Non-pigmented ciliary epithelial cell (primary cell): ENCODE measurements at places on chromosomes 11 and 22.

DNA sequence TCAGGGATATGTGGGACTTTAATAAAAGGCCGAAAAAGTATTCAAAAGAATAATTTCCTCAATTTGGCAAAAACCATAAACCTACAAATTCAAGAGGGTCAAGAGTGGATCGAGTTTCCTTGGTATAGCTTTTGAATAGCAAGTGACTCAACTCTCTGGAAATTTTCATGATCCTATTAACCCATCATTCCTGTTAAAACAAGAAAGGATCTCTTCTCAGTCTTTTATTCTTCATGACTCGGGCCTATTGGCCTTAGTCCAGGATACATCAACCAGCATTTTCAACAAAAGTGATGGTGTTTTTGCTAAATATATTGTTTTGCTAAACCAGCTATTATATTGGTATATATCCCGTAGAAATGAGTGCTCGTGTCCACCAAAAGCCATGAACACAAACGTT lies 110.3 kb downstream of the ATXN10 start:
- no peak for DNase-seq

DNA sequence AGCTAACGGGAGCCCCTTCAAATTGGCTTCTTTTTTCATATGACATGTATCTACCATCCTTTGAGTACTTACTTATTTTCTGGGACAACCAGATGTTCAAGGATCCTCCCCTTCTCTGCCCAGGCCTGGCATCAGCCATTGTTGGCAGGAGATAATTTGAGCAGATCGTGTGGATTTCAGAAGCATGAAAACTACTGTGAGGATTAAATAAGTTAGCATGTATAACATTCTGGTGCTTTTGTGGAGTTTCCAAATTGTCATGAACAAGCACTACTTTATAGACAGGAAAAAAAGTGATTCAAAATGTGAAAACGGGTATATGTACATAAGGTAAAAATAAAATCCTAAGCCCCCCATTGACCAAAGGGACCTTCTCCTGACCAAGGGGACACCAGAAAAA lies 2.1 kb upstream of the NADSYN1 start:
- DNase-seq: no peak

GRCh38 chr11:10592331-10592730 lies 23.9 kb upstream of the LYVE1 start:
- DNase-seq: peak; percentile 81

GRCh38 chr11:102552020-102552419 lies 21.5 kb upstream of the MMP7 start:
- DNase-seq: no peak

DNA sequence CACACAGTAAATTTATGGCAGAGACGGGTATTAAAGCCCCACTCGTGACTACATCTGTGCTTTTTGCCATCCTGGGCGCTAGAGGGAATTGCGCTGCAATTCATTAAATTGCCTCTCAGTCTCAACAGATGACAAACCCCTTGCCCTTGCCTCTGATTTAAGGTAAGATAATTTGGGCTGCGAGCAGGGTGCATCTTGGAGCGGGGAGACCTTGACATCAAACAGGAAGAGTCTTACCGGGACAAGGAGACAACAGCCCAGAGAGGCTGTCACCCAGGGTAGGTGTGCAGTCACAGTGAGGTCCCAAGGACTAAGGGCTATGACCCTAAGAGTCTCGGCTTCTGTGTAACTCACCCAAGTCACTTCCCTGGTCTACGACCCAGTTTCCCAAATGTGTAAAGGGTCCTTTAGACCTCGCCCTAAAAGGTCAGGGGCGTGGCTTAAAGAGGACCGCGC lies 449 bp upstream of the TOM1 start:
- DNase-seq: no peak

GRCh38 chr11:44727373-44728287 lies 868 bp downstream of the TSPAN18 start:
- peak; percentile 5 for DNase-seq

DNA sequence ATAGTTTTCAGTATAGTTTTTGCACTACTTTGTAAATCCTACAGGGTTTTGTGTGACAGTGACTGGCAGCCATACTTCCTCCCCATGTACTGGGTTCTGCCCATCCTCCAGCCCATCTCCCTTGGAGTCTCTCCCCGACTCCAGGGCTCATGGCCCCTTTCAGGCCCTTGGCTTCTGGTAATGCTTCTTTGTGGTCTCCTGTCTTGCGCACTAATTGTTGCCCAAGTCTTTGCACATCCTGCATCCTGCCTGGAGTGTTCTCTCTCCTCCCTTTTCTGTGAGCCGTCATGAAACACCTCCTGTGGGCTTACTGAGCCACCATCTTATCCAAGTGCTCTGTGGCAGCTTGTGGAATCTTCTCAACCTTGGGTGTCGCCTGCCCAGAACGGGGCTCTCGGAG lies 11.4 kb upstream of the KCNQ1OT1 start:
- DNase-seq: no peak
